ENCODE measurements at places on chromosomes 11 and 22.
A peak's percentile ranks its signal among the peaks of the same experiment; 100 is the strongest.

- no peak for DNase-seq
Measured at GRCh38 chr11:66717925-66718319, 11.1 kb downstream of the SPTBN2 start.

DNA sequence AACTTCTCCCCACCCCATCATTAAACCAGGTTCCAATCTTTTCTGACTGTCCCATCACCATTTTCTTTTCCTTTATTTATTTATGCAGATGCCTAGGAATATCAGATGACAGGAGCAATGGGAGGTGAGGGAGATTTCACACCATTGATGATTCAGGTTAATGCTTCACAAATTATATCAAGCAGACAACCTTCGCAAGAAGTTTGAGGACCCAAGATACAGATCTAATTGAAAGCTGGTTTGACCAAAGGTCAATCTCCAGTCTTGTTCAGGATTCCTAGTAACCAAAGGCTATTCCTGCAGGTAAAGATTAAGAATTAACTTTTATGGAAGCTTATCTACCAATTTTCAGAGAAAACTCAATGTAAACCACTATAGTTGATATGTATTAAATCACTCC is 54.4 kb downstream of the SLC35F2 start:
- DNase-seq = no peak

- DNase-seq = no peak
Measured at GRCh38 chr11:110475671-110476070, 45.9 kb downstream of the FDX1 start.

- no peak for DNase-seq
Measured at GRCh38 chr11:57085611-57086010, 96.1 kb upstream of the LRRC55 start.

DNA sequence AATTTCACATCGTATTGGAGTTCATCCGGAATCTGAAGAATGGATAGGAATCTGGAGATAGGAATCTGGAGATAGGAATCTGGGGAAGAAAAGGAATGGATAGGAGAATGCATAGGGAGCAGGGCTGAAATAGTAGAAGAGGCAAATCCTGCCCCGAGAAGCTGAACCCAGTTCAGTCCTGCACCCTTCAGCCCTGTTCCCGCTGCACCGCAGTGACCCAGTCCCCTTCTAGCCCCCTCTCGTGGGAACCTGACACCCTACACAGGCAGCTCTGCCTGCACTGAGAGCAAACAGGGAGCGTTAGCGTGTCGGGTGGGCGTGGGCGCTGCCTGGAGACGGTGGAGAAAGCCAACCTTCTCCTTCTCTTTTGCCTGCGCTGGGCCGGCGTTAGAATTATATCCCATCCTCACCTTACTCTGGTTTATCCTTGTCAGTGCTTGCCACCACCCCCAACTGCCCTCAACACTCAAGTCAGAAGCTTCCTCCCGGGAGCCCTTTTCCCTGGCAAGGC is 1.0 kb upstream of the CCKBR start:
- no peak for DNase-seq

GRCh38 chr11:925496-926301 is at the start of gene AP2A2:
AP2A2 (plus strand) TSS chr11:925870; CDS start chr11:926022, 152 bp downstream.
- peak; percentile 87 for DNase-seq

GRCh38 chr11:45320371-45320770 is 34.2 kb upstream of the SYT13 start:
- DNase-seq = no peak

DNA sequence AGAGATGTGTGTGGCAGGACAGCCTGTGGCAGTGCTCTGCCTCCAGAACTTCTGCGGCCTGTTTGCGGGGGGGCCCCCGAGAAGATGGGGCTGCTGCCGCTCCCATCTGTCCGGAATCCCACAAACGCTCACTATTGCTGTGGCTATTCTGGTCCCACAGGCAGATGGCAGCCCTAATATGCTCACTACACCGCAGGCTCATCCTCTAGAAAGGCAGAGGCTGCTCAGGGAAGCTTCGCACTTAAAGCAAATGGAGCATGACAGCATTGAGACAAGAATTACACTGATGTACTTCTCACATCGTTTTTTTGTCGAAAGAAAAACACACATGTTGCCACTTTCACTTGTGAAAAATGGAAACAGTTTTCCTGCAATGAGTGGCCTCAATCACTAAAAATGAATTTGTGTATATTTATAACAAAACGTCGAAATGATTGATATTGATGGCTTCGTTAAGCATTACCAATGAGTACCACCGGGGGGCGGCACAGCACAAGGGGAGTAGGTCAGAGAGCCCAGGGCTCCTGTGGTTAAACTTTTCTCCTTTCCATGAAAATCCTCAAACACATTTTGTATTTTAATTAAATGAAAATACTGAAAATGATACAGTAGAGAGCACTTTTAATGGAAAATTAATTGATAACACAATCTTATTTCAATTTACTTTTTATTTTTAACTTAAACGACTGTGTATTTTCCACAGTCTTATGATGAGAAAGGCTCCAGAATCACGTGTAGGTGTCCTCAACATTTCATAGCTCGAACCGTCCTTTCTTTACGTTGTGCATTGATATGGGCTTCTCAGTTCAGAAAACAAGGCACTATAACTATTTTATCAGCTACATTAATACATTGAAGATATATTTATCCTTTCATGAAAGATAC is 69.1 kb downstream of the CTTN start:
- no peak for DNase-seq

- DNase-seq = no peak
Measured at GRCh38 chr11:110242188-110242587, 54.2 kb downstream of the RDX start.

DNA sequence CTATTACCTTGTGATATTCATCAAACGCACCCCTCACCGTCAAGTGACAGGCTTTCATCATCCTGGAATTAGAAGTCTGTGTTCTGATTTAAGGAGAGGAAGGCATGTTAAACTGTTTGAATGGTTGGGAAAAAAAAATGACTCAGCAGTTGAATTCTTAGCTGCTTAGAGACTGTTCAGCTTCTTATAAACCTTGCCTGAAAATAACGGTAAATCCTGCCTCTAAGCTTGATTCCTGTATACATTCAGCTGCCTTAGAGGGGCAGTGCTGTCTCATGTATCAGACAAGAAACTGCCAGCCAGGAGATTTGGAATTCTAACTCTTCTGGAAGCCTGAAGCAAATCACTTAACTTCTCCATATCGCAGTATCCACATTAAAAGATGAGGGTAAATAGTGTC is 437.4 kb downstream of the JRKL start:
- no peak for DNase-seq

- DNase-seq = no peak
Measured at GRCh38 chr11:36023922-36024321, 80.1 kb downstream of the LDLRAD3 start.

Measured in stimulated activated naive B cell treated with anti-CD40 and anti-IgM and Interleukin-4, amounts not matched to agents 10 μg/mL and 1 μg/mL and 100 μg/mL, for 72 hours (primary cell).